HFFc6 (cell line): ENCODE measurements at places on chromosomes 16 and 17. TPM values are rescaled to one million over a fixed set of nuclear protein-coding genes. Genes with fewer than 3 reads are reported as not detected.

- peak; percentile 51 for DNase-seq
Measured at GRCh38 chr17:66152756-66153155, 39.2 kb downstream of the CEP112 start.

GRCh38 chr17:56222255-56222654 is 69.0 kb downstream of the ANKFN1 start:
- no peak for DNase-seq

- no peak for DNase-seq
Measured at GRCh38 chr16:17346621-17347569, 123.9 kb downstream of the XYLT1 start.

RANGRF gene
- total RNA-seq: 25.1 to 32.2 TPM (median 30.2 TPM) in 3 replicates

DNA sequence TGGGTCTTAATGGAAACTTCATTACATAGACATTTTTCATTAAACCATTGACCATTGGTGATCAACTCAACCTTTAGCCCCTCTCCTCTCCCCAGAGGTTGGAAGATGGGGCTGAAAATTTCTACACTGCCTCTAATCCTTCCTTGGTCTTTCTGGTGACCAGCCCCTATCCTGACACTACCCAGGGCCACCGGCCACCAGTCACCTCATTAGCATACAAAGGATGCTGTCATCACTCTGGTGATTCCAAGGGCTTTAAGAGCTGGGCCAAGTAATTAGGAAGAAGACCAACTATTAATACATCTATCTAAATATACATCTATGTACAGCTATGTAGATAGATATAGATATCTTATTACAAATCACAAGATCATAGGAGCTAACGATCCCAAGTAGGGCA is 111.2 kb upstream of the IRX6 start:
- no peak for DNase-seq

- DNase-seq: no peak
Measured at GRCh38 chr16:6682142-6682811, 650.4 kb upstream of the RBFOX1 start.

- no peak for DNase-seq
Measured at GRCh38 chr16:53766304-53767016, 62.5 kb downstream of the FTO start.
